Stimulated activated CD8-positive, alpha-beta memory T cell treated with anti-CD3 and anti-CD28 coated beads, Interleukin-7, amount 100 ng/mL, for 48 hours (primary cell): ENCODE measurements at places on chromosomes 5 and 9.
A peak's percentile ranks its signal among the peaks of the same experiment; 100 is the strongest.

GRCh38 chr5:15577132-15577531, 77.2 kb downstream of the FBXL7 start:
- no peak for DNase-seq

DNA sequence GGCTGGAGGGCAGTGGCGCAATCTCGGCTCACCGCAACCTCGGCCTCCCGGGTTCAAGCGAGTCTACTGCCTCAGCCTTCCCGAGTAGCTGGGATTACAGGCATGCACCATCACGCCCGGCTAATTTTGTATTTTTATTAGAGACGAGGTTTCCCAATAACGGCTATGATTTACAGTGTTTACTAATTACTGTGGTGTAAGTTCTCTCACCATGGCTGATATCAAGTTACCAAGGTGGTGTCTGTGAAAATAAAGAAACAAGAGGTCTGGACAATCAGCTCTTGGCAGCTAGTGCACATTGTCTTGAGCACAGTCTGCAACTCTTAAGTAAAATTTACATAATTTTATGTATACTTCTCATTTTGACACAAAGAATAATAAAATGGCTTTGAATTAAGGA, 385.5 kb upstream of the COX7C start:
- no peak for DNase-seq

GRCh38 chr5:133423618-133424282, 188.6 kb downstream of the FSTL4 start:
- DNase-seq, result peak; percentile 64

- no peak for DNase-seq
Observed at GRCh38 chr5:14417792-14418765, 163.5 kb upstream of the OTULINL start.

DNA sequence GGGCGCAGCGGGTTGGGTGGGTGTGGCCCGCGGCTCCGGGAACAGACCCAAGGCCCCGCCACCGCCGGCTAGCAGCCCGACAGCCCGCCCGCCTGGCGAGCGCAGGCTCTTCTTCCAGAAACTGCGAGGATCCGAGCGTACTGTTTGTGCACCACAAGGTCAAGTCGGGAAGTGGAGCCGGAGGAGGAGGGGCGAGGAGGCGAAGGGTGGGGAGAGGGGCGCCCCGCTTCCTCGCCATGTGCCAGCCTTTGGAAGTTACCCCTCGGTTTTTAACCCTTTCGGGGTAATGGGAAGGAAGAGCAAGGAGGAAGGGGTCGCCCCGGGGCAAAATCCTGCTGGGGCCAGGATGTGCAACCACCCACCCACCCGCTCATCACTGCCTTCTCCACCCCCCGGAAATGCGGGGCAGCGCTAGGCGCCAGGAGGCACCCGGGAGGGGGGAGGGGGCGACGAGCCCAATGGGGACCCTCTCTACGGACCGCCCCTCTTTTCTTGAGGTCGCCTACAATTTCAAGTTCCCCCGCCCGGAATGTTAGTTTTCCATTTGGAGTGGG, 1.1 kb upstream of the JADE2 start:
- peak; percentile 50 for DNase-seq

GRCh38 chr5:135492319-135492626, 40.1 kb upstream of the TIFAB start:
- no peak for DNase-seq

- DNase-seq, result no peak
Observed at GRCh38 chr5:75465480-75465879, 45.9 kb downstream of the CERT1 start.

GRCh38 chr9:94912700-94913249, 186.3 kb downstream of the AOPEP start:
- DNase-seq, result no peak

GRCh38 chr9:28747351-28747985, 1174.2 kb upstream of the C9orf72 start:
- no peak for DNase-seq

DNA sequence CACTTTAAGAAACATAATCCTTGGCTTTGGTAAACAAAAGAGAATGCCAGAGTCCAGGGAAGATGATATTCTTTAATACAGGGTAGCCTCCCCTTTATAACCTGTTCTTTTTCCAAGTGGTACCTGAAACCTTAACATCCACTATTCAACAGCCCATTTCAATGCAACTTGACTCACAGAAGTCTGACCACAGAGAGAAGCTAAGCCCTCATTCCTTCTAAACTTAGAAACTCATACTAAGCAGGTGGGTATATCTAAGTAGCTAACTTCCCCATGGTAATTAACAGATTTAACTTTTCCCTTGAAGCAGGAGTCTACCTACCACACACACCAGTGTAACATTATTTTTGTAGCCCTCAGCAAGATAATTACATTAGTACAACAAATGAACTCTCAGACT, 91.9 kb downstream of the CEMIP2 start:
- DNase-seq, result no peak

GRCh38 chr5:137492331-137492730, 6.8 kb downstream of the SPOCK1 start:
- DNase-seq, result no peak

DNA sequence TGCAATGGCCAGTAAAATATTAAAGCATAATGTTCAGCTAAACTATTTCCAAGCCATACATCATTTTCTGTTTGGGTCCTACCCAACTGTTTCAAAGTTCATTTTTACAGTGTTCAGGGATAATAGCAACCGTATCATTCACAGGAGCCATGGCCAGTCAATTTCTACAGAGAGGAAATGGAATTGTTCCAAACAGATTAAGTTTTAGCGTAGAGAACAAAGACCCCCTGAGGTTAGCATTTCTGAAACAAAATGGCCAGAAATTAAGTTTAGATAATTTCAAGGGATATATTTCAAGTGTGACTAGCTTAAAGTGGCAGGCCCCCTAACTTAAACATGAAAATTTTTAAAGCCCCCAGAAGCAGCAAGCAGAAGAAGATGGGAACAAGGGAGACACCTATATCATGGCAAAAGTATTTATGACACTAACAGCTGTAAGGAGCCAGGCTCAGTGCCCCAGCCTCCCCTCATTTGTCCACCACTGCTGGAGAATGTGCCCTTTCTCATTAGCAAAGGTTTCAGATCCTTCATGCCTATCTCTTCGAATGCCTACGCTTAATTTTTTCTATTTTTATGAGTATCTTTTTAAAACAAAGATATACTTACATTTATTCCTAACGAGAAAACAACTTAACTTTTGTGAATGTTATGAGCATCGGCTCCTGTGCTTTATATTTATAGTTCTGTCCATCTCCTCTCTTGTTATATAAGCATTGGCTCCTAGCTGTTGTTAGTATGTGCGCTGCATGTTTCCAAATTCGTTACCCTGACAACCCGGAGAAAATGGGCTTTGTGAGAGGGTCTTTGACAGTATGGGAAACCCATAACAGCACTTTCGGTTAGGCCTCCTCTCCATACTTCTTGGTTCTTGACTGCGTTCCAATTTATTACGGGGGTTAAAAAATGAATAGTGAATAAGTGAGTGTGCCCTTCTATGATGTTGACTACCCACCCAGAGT, 116.3 kb downstream of the MED27 start:
- DNase-seq, result no peak

DNA sequence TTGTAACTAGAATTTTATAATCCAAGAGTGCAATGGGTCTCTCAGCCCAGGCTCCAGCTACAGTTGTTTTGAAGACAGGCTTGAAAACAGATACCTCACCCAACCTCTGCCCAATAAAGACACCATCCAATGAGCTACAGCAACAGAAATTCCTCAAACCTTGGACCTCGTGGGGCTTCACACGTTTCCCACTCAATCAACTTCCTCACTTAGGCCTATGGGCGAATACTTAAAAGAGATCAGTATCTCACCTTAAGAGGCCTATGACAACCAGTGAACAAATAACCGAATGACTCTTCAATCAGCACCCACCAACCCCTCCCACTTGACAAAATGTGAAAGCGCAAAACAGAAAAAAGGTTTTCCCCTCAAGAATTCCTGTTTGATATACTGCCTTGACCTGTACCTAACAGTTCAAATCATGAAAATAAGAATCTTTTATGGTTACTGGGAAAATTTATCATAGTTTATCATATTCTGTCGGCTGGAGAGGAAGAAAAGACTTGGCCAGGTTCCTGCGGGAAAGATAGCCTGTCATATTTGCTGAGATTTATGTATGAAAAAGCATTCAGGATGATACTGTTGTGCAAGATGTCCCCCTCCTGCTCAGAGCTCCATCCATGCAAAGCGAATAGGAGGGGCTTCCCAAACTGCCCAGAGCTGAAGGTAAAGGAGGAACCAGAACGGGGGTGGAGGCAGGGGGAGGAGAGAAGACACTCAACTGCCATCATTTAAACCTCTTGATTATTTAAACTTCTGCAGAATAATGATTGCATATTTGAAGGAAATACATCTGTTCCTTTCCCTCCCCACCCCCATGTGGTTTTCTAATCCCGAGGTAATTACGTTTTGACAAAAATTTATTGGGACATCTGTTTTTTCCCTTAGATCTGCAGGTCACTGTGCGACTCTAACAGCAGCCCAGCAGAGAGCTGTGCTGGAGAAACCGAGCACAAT, 256.3 kb downstream of the NFIB start:
- DNase-seq, result no peak

- DNase-seq, result no peak
Observed at GRCh38 chr9:130173666-130173983, 1.4 kb downstream of the NCS1 start.

- no peak for DNase-seq
Observed at GRCh38 chr9:105701145-105701544, 6.8 kb downstream of the TMEM38B start.

DNA sequence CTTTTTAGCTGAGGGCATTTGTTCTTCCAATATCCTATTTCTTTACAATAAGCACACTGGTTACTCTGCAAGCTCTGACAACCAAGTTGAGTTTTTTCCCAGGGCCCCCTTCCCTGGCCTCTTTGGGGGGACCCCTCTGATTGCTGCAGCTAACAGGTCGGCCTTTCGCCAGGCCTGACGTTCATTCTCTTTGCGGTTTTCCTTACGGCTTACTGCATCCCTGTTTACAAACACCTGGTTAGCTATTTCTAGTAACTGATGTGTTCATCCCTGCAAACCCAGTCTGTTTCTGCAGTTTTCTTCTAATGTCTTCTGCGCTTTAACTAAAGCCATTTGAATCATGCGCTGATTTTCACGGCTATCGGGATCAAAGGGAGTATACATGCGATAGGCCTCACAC, 37.5 kb upstream of the PPP1R26 start:
- DNase-seq, result no peak

DNA sequence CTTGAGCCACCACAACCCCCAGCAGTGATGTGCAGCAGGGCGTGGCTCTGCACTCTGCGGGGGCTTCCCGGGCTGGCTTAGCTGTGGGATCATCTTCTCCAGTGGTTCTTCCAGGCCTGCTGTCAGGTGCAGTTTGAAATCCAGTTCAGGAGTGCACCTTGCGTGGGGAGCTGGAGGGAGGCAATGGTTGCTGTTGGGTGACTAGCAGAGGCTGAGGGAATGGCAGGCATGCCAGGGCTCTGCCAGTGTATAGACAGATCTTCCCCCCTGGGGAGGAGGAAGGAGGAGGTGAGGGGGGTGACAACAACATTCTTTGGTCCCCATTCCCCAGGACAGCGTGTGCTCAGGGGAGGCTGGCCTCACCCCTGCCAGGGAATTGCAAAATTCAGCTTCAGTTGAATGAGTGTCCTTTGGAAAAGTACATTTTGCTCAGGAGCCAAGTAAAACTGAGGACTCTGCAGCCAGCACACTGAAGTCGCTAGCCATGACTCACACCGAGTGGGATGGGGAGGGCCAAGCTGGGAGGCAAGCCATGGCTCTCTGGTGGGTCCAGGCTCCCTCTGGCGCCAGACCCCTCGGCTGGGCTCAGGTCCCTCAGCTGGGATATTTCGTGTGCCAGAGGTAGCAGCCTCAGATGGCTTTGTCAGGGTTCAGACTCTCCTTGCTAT, 35.0 kb downstream of the ERGIC1 start:
- DNase-seq, result no peak

- no peak for DNase-seq
Observed at GRCh38 chr5:145574889-145575573, 260.1 kb downstream of the PRELID2 start.

DNA sequence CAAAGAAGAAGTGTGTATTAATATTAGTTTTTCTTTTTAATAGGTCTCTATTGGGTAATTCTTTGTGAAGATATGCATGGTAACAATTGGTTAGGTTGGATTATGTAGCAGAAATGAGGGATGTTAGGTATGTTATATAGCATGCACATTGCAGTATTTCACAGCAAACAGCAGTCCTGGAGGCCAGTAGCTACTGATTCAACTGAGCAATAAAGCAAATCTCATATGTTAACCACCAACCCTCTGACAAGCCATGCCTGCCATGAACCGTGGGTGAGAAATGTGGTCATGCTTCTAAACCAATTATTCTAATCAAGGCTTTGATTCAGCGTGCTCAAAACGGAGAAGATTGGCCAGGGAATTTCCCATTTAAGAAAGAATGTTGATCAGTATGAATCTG, 313.0 kb upstream of the CDH6 start:
- DNase-seq, result no peak

DNA sequence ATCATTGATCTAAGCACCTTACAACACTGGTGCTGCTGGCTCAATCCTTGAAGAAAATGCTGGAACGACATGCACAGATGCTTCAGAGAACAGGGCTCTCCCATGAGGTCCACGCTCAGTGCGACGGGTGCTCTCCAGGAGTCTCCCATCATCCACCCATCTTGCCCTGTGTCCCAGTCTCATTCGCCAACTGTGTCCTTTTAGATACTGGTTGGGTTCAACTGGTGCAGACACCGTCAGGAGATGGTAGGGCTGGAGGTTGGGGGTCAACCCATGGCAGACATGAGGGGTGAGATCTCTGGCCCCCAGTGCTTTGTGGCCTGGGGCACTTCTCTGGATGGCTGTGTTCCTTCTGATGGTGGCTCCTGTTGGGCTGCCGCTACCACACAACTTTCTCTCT, 1.6 kb upstream of the OBP2B start:
- DNase-seq, result no peak
